ENCODE measurements at places on chromosomes 16 and 17. TPM values are rescaled to one million over a fixed set of nuclear protein-coding genes. Genes with fewer than 3 reads are reported as not detected.

Gene C17orf50
- total RNA-seq = 0.23 TPM

DNA sequence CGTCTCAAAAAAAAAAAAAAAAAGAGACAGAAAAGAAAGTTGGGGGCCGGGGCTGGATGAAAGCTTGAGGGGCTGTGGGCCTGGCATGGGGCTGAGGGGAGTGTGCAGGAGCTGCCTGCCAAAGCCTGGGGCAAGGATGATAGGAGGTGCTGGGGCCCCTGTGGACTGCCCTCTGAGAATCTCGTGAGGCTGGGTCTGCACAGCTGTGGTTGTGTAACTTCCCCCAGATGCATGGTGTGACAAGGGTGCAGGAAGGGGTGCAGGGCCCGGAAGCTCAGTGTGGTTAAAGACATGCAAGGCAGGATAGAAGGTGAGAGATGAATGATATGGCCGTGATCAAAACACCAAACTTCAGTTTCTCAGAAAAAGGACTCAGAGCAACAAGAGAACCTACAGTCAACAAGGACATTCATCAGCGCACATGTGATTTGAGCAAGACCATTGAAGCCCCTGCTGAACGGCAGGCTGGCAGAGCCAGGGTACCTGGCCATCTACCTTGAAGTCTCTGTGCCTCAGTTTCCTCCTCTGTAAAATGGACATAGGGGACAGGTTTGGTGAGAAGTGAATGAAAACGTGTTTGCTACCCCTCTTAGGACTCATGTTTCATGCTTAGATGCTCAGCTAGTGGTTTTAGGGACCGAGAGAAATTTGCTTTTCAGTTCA, 9.6 kb downstream of the IL32 start:
- H3K27ac ChIP-seq = no peak overlapping the region
- DNase-seq = no peak
- H3K27me3 ChIP-seq = peaks cover 40% of the 10 kb centered on the region
- H3K4me1 ChIP-seq = no peaks in the 10 kb centered on the region
- no peaks in the 10 kb centered on the region for H3K36me3 ChIP-seq

DNA sequence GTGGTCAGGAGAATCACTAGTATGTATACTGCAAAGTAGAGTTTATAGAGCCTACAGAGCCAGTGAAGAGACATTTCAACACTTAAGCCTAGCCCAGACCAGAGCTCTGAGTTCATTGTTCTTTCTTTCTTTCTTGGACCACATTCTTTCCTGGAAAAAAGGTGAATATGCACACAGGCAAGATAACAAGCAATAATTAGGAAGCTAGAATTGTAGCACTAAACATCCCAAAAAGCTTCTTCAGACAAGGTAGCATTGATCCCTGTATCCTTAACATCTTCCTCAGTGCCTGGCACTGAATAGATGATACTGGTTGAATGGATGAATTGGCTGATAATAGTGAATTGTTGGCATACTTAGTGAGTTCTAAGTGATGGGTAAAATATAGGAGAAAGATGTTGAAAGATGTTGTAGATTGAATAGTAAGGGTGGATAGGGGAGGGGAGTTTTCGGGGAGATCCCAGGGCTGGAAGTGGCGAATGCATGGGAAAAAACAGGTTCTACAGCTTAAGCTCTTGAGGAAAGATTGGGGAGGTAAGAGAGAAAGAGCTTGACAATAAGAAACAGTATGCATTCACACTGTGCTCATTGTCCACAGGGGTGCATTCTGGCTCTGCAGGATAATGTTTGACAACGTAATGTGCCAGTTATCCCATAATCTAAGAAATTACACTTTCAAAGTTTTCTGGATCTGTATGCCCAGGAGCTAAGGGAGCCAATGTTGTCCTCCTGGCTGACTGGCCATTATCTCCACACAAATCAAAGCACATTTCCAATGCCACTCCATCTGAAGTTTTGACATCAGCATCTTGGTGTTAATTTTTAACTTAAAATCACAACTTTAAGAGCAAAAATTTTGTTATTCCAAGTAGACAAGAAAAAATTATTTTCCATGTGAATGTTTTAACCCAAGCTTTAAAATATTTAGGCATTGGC, 35.6 kb downstream of the TUBD1 start:
- no peak overlapping the region for H3K27ac ChIP-seq
- H3K4me1 ChIP-seq = peaks cover 6% of the 10 kb centered on the region
- no peak for DNase-seq
- H3K36me3 ChIP-seq = peaks cover 3% of the 10 kb centered on the region
- H3K27me3 ChIP-seq = no peaks in the 10 kb centered on the region

DNA sequence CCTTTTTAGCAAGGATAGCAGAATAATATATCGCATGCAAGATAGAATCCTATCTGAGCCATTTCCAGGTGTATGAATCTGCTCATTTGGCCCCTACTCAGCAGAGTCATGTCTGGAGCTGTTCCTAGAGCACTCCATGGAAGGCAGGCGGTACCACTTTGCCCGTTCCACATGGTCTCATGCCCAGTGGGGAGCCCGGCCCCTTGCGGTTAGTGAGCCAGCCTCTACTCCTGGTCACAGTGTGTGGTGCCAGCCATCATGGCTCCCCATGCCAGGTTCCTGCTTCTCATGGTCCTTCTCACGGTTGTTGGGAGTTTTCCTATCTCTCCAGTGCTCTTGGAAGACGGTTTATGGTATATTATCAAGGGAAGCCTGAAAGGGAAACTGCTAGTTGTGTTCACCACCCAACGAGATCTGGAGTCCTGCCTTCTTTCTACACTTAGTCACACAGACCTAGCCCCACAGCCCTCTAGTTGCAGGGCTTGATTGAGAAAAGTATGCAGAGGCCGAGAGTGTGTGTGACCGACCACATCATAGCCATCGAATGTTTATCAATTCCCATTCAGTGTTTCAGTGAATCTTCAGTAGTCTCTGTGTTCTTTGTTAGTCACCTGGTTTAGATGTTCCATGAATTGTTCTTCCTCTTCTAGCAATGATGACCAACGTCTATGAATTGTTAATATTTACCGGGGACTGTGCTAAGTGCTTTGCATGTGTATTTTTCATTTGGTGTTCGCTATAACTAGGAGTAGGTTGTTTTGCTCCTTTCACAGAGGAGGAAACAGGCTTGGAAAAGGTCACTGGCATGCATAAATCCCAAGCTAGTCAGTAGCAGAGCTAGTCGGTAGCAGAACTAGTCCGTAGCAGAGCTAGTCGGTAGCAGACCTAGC, 9.6 kb downstream of the JPT2 start:
- H3K27ac ChIP-seq = no peak overlapping the region
- no peak for DNase-seq
- H3K4me3 ChIP-seq = no peak overlapping the region
- peaks cover 6% of the 10 kb centered on the region for H3K4me1 ChIP-seq

GRCh38 chr16:64240586-64240985, 881.3 kb downstream of the CDH11 start:
- peaks cover 4% of the 10 kb centered on the region for H3K4me1 ChIP-seq
- H3K4me3 ChIP-seq = no peak overlapping the region
- no peak for DNase-seq
- no peaks in the 10 kb centered on the region for H3K36me3 ChIP-seq
- H3K27ac ChIP-seq = peak overlapping the region; percentile 85

- H3K27me3 ChIP-seq = no peaks in the 10 kb centered on the region
- H3K36me3 ChIP-seq = no peaks in the 10 kb centered on the region
- DNase-seq = peak; percentile 58
Measured at GRCh38 chr17:19867079-19867328, 732 bp downstream of the ULK2 start.

DNA sequence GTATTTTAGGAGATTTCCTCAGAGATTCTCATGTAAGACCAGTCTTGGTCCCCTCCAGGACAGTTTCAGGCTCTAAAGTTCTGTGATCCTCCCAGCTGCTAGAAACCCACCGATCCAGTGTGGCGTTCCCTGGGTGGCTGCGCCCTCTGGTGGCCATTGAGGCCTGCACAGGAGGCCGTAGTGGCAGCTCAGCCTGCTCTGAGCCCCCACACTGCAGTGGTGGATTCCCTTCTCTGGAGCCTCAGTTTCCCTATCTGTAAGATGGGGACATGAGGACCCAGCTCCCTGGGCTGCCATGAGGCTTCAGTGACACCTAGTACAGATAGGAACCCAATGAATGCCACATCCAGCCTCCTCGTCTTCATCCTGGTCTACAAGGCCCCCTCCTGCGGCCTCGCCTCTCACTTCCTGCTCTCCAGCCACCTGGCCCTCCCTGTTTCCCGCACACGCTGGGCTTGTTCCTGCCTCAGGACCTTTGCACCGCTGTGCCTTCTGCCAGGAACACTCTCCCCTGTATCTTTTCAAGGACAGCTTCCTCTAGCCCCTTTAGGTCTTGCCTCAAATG, 16.5 kb downstream of the CCDC102A start:
- H3K4me1 ChIP-seq = peaks cover 12% of the 10 kb centered on the region
- no peak overlapping the region for H3K27ac ChIP-seq
- no peak overlapping the region for H3K4me3 ChIP-seq
- no peaks in the 10 kb centered on the region for H3K27me3 ChIP-seq

Gene VWA3A
- not detected for total RNA-seq

DNA sequence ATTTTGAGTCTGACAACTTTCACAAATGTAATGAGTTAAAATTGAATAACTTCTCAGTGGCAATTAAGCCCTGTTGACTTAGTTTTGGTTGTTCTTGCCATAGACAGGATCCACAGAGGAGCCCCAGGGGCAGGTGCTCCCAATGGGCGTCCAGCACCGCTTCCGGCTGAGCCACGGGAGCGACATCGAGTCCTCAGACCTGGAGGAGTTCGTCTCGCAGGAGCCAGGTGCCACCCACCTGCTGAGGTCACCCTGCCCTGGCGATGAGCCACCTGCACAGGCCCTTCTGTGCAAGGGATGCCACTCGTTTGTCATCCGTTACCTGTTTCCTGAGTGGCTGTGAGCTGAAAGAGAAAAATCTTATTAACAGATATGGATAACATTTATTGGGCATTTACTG, 10.7 kb downstream of the CCDC40 start:
- H3K36me3 ChIP-seq = peaks cover 19% of the 10 kb centered on the region
- no peak overlapping the region for H3K4me3 ChIP-seq
- no peaks in the 10 kb centered on the region for H3K4me1 ChIP-seq
- no peak for DNase-seq
- H3K27ac ChIP-seq = no peak overlapping the region

Gene ASIC2
- not detected for total RNA-seq

- H3K4me3 ChIP-seq = no peak overlapping the region
- DNase-seq = no peak
- peaks cover 12% of the 10 kb centered on the region for H3K4me1 ChIP-seq
- no peak overlapping the region for H3K27ac ChIP-seq
- no peaks in the 10 kb centered on the region for H3K27me3 ChIP-seq
Measured at GRCh38 chr16:77919761-77920415, 102.5 kb upstream of the CLEC3A start.

DNA sequence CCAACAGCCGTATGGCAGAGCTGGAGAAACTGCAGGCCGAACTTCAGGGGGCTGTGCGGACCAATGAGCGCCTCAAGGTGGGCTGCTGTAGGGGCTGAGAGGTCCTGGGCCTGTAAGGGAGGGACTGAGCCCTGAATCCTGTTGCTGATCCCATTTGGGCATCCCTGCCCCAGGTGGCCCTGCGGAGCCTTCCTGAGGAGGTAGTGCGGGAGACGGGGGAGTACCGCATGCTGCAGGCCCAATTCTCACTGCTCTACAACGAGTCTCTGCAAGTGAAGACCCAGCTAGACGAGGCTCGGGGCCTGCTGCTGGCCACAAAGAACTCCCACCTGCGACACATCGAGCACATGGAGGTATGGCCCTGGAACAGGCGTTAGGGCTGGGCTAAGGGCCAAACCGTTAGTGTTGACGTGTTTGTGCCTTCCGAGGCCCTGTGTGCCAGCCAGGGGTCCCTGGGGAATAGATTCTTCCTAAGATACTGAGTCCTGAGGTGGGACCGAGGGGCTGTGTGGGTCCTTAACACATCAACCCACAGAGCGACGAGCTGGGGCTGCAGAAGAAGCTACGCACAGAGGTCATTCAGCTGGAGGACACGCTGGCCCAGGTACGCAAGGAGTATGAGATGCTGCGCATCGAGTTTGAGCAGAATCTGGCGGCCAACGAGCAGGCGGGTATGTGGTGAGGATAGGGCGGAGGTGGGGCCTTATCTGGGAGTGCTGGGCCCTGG, 4.2 kb downstream of the RNF40 start:
- H3K27me3 ChIP-seq = no peaks in the 10 kb centered on the region
- peaks cover 18% of the 10 kb centered on the region for H3K4me1 ChIP-seq

Gene CEMP1
- total RNA-seq = not detected

DNA sequence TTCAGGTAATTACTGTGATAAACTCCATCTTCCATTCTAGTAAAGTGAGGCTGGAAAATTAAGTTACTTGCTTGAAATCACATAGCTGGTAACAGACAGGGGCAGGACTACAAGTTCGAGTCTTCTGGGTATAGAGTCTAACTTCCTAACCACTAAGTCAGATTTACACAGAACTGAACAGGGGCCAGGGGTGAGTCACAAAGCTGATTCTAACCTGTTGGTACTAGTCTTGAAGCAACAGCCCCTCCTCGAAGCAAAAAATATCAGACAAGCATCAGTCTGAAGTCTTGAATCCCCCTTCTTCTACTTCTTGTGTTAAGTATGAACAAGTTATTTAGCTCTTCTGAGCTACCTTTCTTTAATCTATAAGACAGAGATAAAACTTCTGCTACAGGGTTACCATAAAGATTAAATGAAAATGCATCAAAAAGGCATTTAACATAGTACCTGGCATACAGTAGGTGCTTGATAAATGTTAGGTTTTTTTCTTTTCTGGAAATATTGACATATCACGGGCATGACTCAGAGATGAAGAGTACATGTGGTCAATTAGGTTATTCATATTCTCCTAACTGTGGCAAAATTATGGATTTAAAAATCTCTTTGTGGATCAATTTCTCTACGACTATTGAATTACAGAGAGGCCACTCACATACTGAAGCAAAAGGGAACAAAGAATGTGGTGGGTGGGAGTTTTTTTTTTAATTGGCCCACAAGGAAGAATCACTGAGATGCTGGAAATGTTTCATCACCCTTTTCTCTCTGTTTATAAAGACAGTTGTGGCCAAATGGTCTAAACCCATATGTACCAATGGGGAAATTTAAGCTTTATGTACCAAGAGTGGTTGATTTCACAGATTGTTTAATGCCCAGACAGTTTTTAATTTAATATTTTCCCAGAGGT, 266.9 kb upstream of the DYNLRB2 start:
- H3K27me3 ChIP-seq = peaks cover 2% of the 10 kb centered on the region
- DNase-seq = no peak
- H3K36me3 ChIP-seq = no peaks in the 10 kb centered on the region
- H3K4me1 ChIP-seq = no peaks in the 10 kb centered on the region
- no peak overlapping the region for H3K4me3 ChIP-seq

GRCh38 chr17:44417553-44417952, 28.1 kb upstream of the ITGA2B start:
- no peaks in the 10 kb centered on the region for H3K27me3 ChIP-seq
- peaks cover 12% of the 10 kb centered on the region for H3K36me3 ChIP-seq
- H3K4me1 ChIP-seq = no peaks in the 10 kb centered on the region
- H3K4me3 ChIP-seq = no peak overlapping the region

Gene OR3A3
- total RNA-seq = not detected

- no peaks in the 10 kb centered on the region for H3K27me3 ChIP-seq
- no peaks in the 10 kb centered on the region for H3K36me3 ChIP-seq
- H3K27ac ChIP-seq = peak overlapping the region; percentile 95
- peak overlapping the region; percentile 58 for H3K4me3 ChIP-seq
Measured at GRCh38 chr17:9271989-9272388, 250.7 kb downstream of the NTN1 start.

Gene PRM1
- total RNA-seq = not detected

- peaks cover 34% of the 10 kb centered on the region for H3K27me3 ChIP-seq
- H3K4me3 ChIP-seq = no peak overlapping the region
- peak overlapping the region; percentile 27 for H3K27ac ChIP-seq
- H3K36me3 ChIP-seq = no peaks in the 10 kb centered on the region
Measured at GRCh38 chr16:7271486-7271885, 61.2 kb upstream of the RBFOX1 start.

Gene CTRB2
- total RNA-seq = not detected

GRCh38 chr17:20051624-20052023, 42.5 kb downstream of the SPECC1 start:
- no peak overlapping the region for H3K4me3 ChIP-seq
- peaks cover 3% of the 10 kb centered on the region for H3K4me1 ChIP-seq
- no peaks in the 10 kb centered on the region for H3K36me3 ChIP-seq
